ENCODE measurements at places on chromosomes 13 and 19.

DNA sequence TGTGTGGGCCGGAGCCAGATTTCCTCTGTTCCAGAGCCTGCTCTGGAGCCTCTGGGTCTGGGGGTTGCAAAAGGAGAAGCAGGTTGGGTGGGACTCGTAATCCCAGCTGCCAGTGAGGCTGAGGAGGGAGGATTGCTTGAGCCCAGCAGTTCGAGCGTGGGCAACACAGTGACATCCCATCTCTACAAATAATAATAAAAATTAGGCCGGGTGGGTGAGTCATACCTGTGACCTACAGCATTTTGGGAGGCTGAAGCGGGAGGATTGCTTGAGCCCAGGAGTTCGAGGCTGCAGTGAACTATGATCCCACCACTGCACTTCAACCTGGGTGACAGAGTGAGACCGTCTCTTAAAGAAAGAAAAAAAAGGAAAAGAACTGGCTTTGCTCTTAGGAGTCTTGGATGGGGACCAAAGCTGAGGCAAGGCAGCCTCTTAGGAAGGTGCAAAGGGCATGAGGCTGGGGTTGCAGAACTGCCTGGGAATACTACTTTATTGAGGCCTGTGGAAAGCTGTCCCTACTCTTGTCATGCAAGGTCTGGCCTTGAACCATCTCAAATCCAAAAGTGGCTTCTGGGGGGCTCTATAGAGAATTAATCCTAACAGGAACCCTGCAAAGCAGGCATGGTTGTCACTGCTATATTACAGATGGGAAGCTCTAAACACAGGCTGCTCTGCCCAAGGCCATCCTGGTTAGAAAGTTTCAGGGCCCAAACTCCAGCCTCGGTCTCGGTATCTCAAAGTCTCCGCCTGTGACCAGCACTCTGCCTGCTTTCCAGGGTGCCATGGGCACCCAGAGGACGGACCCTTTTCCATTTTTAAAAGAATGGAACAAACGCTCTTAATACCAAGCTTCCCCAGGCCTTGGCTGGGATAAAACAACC, 880 bp upstream of the C19orf12 start:
- DNase-seq, result no peak

DNA sequence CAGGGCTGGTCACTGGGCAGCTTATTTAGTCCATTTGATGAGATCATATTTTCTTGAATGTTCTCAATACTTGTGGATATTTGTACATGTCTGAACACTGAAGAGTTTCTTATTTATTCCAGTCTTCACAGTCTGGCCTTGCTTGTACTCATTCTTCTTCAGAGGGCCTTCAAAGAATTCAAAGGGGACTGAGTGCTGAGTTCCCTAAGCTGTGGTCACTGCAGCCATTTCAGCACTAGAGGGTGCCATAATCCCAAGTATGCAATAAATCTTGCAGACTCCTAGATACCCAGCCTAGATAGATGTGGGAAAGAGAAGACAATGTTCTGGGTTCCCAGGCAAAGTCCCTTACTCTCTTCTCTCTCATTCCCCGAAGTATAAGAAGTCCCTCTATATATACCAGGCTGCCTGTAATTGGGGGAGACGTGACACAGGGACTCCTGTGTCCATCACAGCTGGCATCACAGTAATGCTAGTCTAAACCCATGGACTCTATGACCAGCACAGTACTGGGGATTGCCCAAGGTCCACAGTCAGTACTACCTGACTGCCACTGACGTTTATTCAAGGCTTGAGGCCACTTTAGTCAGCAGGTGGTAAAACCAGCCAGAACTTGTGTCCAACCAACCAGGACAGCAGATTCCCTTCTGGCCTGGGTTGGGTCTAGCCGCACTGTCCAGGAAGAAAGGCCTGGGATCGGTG, 8.9 kb upstream of the VN1R1 start:
- DNase-seq, result peak; percentile 23

- peak; percentile 87 for DNase-seq
Observed at GRCh38 chr19:55809381-55810058, 22.3 kb downstream of the NLRP11 start.

GRCh38 chr13:94454906-94455305, 24.6 kb downstream of the DCT start:
- no peak for DNase-seq

GRCh38 chr13:100714478-100714877, 39.9 kb upstream of the TMTC4 start:
- no peak for DNase-seq

GRCh38 chr19:1446713-1447481, 3.0 kb upstream of the APC2 start:
- DNase-seq, result no peak

DNA sequence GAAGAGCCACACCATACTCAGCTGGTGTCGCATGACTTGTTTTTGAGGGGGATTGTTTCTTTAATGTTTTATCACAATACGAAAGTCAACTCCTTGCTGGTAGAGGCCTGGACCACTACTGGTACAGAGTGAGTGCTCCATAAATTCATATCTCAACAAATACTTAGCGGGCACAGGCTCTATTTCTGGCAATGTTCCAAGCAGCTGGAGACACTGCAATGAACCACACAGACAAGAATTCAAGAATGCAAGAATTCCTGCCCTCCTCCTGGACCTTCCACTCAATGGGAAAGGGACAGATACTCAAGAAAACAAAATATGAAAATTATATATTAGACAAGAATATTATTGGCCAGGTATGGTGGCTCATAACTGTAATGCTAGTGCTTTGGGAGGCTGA, 5.1 kb upstream of the FXYD5 start:
- DNase-seq, result no peak

DNA sequence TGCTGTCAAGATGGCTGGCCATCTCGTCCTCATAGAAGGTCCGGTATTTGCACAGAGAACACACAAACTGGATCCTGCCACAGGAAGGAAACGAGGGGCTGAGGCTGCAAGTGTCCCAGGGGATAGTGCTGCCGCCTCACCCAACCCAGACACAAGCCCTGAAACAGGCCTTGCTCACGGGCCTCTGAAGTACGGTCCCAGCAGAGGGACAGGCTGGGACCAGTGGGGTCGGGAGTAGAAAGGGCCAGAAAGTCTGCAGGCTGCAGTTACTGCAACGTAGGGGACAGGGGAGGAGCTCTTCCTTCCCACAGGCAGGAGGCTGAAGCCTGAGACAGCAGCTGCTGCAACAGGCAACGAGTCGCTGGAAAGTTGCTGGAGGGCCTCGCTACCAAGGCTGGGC, 18.2 kb upstream of the AKAP8 start:
- DNase-seq, result no peak

DNA sequence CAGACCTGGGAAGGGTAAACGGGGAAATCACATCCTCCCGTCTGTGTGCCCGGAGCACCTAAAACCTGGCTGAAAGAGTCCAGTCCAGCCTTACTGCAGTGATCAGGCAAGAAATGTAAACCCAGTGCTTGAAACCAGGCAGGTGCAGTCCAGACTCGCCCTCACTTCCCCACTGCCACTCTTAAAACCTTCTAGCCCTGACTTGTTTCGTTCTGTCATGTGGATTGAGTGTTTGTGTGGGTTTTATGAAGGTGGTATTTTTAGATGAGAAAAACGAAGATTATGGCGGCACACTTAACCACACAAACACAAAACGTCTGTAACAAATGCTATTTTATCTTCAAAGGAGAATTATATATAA, 839 bp upstream of the CKAP2 start:
- DNase-seq, result peak; percentile 27

GRCh38 chr13:40547591-40548315, 118.7 kb downstream of the FOXO1 start:
- DNase-seq, result no peak

DNA sequence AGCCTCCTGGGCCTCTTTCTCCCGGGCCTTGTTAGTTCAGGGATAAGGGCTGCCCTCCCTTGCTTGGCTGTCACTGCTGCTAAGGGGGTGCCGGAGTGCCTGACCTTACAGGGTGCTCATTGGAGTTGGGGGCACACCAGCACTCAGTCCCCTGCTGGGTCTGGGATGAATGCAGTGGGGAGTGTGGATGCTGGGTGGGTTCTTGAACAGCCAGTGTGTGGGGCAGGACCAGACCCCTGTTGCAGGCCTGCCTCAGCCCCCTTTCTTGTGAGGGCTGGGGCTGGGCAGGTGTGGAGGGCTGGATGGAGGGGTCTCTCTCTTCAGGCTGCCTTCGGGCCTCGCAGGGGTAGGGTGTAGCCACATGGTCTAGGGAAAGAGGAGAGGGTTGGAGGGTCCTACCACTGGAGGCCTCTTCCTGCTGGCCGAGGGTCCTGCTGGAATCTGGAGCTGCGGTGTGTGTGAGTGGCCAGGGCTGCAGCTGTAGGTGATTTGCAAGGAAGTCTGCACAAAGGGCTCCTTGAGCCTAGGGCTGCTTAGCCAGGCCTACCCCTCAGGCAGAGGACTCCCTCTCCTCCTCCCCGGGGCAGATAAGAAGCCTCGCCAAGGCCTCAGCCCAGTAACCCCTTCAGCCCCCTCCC, 3.2 kb downstream of the CEBPA start:
- no peak for DNase-seq

GRCh38 chr13:110565296-110565695, 3.8 kb upstream of the RAB20 start:
- DNase-seq, result no peak

DNA sequence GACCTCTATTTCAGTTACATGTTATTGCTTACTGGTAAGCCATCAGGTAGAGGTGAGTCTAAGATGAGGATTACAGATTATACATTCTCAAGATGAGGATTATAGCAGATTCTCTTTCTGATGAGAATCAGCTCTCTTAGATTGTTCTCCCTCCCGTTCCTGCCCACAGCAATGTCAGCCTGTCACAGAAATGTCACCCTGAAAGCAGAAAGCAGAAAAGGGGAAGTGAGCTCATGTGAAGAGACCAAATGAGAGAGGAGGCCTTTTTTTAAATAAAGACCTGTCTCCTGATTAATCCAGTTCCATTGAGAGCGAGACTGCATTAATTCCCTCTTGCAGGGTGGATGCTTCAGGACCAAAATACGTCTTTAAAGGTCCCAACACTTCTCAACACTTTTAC, 445.6 kb downstream of the KCTD12 start:
- DNase-seq, result no peak

DNA sequence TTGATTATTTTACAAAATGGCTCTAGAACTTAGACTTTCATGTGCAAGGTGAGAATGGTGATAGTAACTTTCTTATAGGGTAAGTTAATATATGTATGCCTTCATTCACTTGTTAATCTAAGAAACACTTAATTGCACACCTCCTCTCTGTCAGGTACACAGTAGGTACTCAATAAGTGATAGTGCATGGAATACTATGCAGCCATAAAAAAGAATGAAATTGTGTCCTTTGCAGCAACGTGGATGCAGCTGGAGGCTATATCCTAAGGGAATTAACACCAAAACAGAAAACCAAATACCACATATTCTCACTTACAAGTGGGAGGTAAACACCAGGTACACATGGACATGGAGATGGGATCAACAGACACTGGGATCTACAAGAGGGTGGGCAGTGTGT, 17.6 kb upstream of the VSTM2B start:
- no peak for DNase-seq

DNA sequence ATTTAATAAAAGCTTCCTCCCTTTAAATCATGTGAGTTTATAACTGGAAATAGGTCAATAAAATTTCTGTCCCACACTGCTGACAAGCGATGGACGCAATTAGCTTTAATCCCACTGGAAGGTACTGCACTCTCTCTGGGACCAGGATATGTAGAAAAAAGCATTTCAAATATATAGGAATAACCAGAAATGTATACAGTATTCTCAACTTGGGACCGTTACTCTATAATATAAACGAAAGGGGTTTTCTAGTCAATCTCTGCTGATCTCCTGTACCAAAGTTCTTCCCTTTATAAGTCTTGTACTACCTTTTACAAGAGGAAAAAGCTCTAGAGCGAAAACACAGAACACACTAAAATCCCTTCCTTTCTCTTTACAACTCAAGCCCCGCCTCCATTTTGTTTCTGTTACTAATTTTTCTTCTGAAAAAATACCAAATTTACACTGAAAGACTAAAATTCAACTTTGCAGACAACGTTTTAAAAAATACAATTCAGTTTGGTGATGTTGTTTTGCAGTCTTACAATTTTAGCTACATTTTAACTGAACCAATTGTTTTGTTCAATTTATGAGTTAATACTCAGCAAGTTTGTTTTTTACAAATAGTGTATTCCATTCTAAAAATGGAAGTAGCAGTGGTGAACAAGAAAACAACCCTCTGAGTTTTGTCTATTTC, 1.7 kb upstream of the USPL1 start:
- DNase-seq, result peak; percentile 70

- DNase-seq, result peak; percentile 36
Observed at GRCh38 chr19:13051557-13052165, 51.0 kb downstream of the LYL1 start.

GRCh38 chr13:100646030-100646673, 28.4 kb downstream of the TMTC4 start:
- DNase-seq, result peak; percentile 34

- DNase-seq, result peak; percentile 77
Observed at GRCh38 chr19:32599736-32600157, 18.8 kb downstream of the PDCD5 start.

GRCh38 chr13:74596691-74597090, 462.5 kb upstream of the KLF12 start:
- no peak for DNase-seq

GRCh38 chr13:21529146-21529893, 70.2 kb upstream of the ZDHHC20 start:
- no peak for DNase-seq

- no peak for DNase-seq
Observed at GRCh38 chr19:34084396-34085145, 87.7 kb upstream of the LSM14A start.

GRCh38 chr13:52344108-52344507, 61.9 kb downstream of the THSD1 start:
- no peak for DNase-seq

DNA sequence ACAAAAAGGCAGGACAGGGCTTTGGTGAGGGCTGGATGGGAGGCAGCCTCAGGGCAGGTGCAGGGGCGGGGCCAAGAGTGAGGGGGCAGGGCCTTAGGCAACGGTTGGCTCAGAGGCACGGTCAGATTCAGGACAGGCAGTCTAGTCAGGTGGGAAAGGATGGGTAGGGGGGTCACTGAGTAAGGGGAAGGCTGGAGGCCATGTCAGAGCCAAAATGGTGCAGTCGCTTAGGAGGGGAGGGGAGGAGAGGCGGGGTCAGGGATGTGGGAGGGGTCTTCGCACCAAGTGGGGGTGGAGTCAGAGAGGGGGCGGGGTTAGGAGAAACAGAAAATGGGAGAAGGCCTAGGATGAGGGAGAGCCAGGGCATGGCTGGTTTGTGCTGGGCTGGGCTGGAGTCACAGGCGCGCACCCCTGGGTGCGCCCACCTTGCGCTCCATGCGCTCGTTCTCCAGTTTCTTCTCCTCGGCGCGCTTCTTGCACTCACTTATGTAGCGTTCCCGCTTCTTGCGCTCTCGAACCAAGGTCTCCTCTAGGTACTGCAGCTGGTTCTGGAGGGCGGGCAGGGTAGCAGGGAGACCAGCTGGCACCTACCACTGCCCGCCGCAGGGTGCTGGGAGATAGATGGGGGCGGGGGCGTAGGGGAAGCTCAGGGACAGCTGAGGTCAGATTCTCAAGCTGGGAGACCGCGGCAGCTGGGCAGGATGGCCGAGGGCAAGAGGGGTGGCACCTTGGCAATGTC, 6.8 kb upstream of the RGL3 start:
- DNase-seq, result no peak

GRCh38 chr19:42042455-42043170, 27.4 kb downstream of the GRIK5 start:
- no peak for DNase-seq
